Stimulated activated CD8-positive, alpha-beta memory T cell treated with anti-CD3 and anti-CD28 coated beads, Interleukin-15, amount 100 ng/mL, for 48 hours (primary cell): ENCODE measurements at places on chromosomes 11 and 22.

GRCh38 chr11:47152953-47153950, 23.4 kb downstream of the ARFGAP2 start:
- peak; percentile 39 for DNase-seq

- DNase-seq, result no peak
Measured at GRCh38 chr11:6856871-6857270, 6.0 kb upstream of the OR10A2 start.

GRCh38 chr11:102081313-102081712, 28.9 kb upstream of the YAP1 start:
- DNase-seq, result no peak

GRCh38 chr11:61949169-61950034, 749 bp upstream of the BEST1 start:
- no peak for DNase-seq

DNA sequence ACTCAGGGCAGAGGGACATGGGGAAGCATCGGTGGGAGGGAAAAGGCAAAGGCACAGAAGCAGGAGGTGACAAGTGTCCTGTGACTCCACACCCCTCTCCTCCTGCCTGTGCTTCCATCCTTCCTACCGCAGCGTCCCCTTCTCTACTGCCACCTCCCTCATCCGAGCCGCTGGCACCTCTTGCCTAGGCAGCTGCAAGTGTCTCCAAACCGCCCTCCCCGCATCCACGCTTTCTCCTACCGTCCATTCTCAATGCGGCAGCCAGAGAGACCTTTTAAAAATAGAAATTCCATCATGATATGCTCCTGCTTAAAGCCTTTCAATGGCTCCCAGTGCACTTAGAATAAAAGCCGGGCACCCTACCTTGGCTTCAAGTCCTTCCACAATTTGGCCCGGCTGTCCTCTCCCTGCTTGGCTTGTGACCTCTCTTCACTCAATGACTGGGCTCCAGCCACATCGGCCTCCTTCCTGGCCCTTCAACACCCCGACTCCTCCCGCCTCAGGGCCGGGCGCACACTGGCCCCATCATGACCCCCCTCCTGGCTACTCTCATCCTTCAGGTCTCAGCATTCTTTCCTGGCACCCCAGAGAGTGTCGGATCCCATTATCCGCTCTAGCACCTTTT, 16.5 kb downstream of the LRRC10B start:
- no peak for DNase-seq

DNA sequence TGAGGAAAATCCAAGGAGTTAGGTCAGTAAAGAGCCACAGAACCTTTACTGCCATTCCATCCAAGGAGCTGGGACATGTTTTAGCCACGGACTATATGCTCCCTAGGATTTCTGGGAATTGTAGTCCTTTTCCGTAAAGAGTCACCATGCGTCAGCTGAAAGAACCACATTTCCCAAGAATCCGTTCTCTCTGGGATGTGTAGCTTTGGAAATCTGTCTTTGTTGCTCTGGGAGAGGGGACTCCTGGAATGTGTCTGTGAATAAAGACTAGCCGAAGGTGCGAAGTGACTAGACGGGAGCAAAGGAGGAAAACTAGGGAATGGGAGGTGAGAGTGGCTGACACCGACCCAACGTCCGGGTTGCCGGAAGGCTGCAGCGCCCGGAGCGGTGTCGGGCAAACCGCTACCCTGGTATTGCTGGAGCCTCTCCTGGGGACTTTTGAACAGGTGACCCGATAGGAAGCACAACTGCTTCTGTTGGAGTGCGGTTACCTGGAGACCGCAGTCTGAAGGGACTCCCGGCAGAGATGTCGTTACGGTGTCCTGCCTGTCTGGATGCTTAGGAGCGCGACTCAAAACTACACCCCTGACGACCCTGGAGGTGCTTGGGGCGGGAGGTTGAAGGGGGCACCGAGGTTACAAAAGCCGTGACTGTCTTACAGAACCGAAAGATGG, at the start of gene IFTAP:
Gene IFTAP (plus strand): TSS at position 187 of the 674 bp plus-strand sequence. CDS start 15,602 bp downstream, outside the sequence.
- no peak for DNase-seq

DNA sequence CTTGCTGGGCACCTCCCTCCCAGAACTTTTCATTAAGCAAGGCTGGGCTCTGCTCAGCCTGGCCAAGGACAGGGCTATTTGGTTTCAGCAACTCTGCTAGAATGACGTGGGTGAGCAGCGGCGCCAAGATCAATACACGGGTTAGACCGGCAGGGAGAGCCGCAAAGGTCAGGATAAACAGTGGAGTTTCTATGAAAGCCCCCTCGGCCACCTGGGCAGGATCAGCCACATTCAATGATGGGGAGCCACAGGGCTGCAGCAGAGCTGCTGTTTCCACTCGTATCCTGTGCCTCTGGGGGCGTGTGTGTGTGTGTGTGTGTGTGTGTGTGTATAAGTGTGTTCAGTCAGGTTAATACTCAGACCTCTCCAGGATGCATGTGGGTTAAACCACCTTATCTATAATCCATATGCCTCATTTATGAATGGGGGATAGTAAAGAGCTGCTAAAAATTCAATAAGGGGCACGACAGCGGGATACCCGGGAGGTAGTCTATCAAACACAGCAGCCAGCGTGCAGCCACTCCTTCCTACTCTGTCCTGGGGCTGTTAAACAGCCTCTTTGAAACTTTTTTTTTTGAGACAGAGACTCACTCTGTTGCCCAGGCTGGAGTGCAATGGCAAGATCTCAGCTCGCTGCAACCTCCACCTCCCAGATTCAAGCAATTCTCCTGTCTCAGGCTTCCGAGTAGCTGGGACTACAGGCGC, 34.8 kb downstream of the MYH9 start:
- no peak for DNase-seq

DNA sequence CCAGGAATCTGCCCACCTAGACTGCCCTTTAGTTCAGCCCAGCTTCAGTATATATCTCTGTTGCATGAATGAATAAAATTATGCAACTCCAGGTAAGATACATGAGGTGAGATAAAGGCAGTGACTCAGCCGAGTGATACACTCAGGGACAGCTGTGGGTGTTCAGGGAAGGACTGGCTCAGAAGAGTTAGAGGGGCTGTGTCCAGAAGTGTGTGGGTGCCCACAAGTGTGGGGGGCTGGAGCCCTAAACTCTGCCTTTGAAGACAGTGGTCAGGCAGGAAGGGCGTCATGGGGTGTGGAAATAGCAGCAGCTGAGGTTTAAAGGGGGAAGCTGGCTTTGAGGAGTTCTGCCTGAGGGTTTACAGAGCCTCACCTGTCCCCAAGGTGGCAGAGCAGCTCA, 8.3 kb downstream of the FTH1 start:
- no peak for DNase-seq

DNA sequence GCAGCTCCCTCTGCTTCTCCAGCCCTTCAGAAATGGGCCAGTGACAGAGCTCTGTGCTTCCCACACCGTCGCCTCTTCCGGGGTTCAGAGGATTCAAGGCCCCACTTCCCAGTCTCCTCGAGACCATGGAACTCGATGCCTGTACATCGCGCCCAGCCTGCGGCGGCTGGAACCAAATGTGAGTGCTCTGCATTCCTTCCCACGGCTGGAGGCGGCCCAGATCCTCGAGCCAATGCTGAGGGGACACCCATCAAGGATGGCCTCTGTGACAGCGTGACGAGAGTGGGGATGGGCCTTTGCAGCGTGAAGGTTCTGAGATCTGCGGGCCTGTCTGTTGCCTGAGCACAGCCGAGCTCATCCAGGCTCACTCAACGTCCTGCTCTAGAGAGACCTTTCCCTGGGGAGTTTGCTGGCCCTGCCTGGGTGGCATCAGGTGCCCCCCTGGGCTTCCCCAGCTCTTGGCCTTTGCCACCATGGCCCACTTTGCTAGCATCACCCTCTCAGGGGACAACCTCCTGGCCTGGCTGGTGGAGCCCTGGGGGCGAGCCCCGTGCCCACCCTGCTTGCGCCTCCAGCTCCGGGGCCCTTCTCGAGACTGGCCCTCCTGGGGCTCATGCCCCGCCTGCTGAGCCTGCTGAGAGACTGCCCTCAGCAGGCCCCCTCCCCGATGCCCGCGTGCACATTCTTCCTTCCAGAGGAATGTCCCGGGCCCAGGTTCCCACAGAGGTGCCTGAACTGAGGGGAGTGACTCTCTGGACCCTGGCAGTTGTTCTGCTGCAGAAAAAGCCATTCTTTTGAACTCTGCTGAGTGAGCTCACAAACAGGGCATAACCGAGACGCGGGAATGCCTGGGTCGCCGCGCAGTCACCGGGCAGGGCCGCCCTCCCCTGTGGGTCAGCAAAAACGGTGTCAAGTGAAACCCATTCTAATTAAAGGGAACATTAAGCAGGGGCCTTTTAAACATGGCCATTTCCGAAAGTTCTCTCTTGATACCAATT, 7.3 kb upstream of the MYEOV start:
- no peak for DNase-seq
